ENCODE measurements at places on chromosomes 5 and 9. TPM values are rescaled to one million over a fixed set of nuclear protein-coding genes. Genes with fewer than 3 reads are reported as not detected.

Gene BNC2
- total RNA-seq, result 10.4 TPM

Gene MAP1B
- total RNA-seq, result 35.5 TPM

Gene SREK1IP1
- 8.7 TPM for total RNA-seq

Gene SLIT3
- under 0.01 TPM for total RNA-seq

Gene MVB12B
- 2.1 TPM for total RNA-seq

Gene NUTM2G
- not detected for total RNA-seq

Gene SLC9A3
- total RNA-seq, result 0.32 TPM

Gene MAMDC4
- total RNA-seq, result 6.2 TPM

Gene PLAC8L1
- not detected for total RNA-seq

Gene ERAP2
- total RNA-seq, result 141 TPM

Gene ALDH1A1
- total RNA-seq, result 3,182 TPM

Gene CRB2
- not detected for total RNA-seq

Gene GALNT12
- total RNA-seq, result 0.32 TPM

Gene N4BP3
- 35.4 TPM for total RNA-seq

Gene FGD3
- not detected for total RNA-seq

Gene CTSL
- total RNA-seq, result 94.5 TPM

Gene KCNIP1
- 0.32 TPM for total RNA-seq

Gene PCDHB7
- 0.16 TPM for total RNA-seq

Gene PCDH12
- 22.0 TPM for total RNA-seq

Gene DMRT3
- total RNA-seq, result not detected

Gene IFNA5
- total RNA-seq, result not detected

Gene BTNL3
- total RNA-seq, result not detected

Gene EMB
- total RNA-seq, result 0.25 TPM

Gene FAM221B
- not detected for total RNA-seq

Gene TAF11L5
- not detected for total RNA-seq

Gene TMC1
- 1.3 TPM for total RNA-seq

Gene OGN
- not detected for total RNA-seq

Gene KCNN2
- 6.3 TPM for total RNA-seq

Gene AGXT2
- total RNA-seq, result not detected

Gene PCDH1
- total RNA-seq, result 196 TPM

Gene C6
- total RNA-seq, result not detected

Gene SPEF2
- total RNA-seq, result 0.63 TPM

Gene MCC
- total RNA-seq, result 39.9 TPM

Gene UAP1L1
- total RNA-seq, result 23.3 TPM

Gene ITGA2
- 30.0 TPM for total RNA-seq

Gene GADD45G
- 0.49 TPM for total RNA-seq

Gene NUDCD2
- 4.7 TPM for total RNA-seq

Gene GABRA6
- total RNA-seq, result not detected

Gene HSDL2
- total RNA-seq, result 27.2 TPM

Gene SLC34A1
- total RNA-seq, result not detected

Gene KCNMB1
- not detected for total RNA-seq

Gene QRFP
- total RNA-seq, result not detected

Gene FSTL4
- total RNA-seq, result not detected

Gene FAM163B
- total RNA-seq, result not detected

Gene INVS
- 37.6 TPM for total RNA-seq

Gene SLC25A2
- total RNA-seq, result 0.16 TPM

Gene TEK
- total RNA-seq, result 45.0 TPM

Gene FAM169A
- 4.3 TPM for total RNA-seq

Gene PRKACG
- total RNA-seq, result not detected

Gene RAB14
- total RNA-seq, result 55.1 TPM

Gene IGFBPL1
- 0.25 TPM for total RNA-seq

Gene GDNF
- not detected for total RNA-seq

Gene SEMA6A
- 6.6 TPM for total RNA-seq

Gene VLDLR
- total RNA-seq, result 7.4 TPM

Gene COL27A1
- total RNA-seq, result 2.6 TPM

Gene LHX2
- total RNA-seq, result not detected
